ENCODE measurements at places on chromosomes 12 and 14. TPM values are rescaled to one million over a fixed set of nuclear protein-coding genes. Genes with fewer than 3 reads are reported as not detected.

DNA sequence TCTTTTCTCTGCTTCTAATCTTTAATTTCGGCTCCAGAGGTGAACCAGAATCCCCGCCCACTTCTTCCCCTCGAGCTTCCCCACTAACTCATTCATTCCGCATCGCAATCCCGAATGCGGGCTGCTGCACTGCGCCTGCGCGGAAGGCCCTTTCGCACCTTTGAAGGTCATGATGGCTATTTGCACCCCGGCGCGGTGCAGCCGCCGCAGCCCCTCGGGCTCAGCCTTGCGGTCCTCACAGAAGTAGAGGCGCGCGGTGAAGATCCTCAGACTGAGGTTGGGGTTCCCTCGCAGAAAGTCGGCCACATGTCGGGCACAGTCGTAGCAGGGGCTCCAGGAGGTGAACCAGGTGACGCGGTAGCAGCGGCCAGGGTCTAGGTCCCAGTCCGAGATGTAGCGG, 7.6 kb downstream of the AICDA start:
- H3K36me3 ChIP-seq, result no peaks in the 10 kb centered on the region
- no peak overlapping the region for H3K27ac ChIP-seq
- no peaks in the 10 kb centered on the region for H3K27me3 ChIP-seq
- no peak for DNase-seq
- no peaks in the 10 kb centered on the region for H3K4me1 ChIP-seq

DNA sequence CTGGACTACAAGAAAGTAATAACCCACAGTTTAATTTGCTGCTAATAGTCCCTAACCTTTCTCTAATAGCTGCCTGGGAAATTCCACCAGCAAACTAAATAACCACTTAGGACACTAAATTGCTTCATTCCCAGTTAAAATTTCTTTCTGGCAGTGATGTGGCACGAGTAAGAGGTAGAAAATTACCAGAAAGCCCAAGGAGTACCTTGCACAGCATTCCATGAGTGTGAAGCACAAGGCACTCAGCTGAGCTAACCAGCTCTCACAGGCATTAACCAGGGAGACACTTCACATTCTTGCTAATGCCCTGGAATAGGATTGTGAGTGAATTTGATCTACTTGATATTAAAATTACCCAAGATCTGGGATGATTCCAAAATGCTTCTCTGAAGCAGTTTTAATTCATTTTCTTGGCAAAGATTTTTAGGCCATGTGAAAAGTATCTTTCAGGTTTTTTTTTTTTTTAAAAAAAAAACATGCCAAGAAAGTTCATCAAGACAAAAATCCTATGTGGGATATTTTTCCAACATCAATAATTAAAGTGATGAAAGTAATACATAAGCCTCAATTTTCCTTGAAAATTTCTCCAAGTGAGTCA, 29.5 kb downstream of the TSPAN8 start:
- no peak for DNase-seq
- H3K27ac ChIP-seq, result no peak overlapping the region
- no peaks in the 10 kb centered on the region for H3K4me1 ChIP-seq
- H3K27me3 ChIP-seq, result no peaks in the 10 kb centered on the region
- no peak overlapping the region for H3K4me3 ChIP-seq

DNA sequence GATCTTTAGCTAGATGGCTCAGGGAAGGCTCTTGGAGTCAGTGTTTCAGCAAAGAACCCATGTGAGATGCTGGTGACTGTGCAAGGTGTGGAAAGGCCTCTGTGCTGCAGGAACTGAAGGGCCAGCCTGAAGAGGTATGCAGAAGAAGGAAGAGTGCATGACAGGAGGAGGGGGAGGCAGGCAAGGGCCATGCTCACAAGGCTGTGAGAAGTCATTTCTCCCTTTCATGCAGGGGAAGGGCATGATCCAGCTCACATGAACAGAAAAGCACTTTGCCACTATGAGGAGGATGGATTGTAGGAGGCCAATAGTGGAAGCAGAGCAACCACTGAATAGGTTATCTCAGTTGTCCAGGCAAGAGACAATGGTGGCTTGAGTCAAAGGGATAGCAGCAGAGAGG, 83.7 kb downstream of the SSPN start:
- H3K27ac ChIP-seq, result no peak overlapping the region
- DNase-seq, result no peak
- no peaks in the 10 kb centered on the region for H3K27me3 ChIP-seq
- H3K36me3 ChIP-seq, result no peaks in the 10 kb centered on the region
- H3K4me1 ChIP-seq, result peaks cover 17% of the 10 kb centered on the region

Gene MANSC1
- 23.4 TPM for polyA plus RNA-seq

- no peaks in the 10 kb centered on the region for H3K36me3 ChIP-seq
- H3K4me3 ChIP-seq, result no peak overlapping the region
- DNase-seq, result no peak
Measured at GRCh38 chr14:98059106-98059505, 1212.9 kb downstream of the BCL11B start.

DNA sequence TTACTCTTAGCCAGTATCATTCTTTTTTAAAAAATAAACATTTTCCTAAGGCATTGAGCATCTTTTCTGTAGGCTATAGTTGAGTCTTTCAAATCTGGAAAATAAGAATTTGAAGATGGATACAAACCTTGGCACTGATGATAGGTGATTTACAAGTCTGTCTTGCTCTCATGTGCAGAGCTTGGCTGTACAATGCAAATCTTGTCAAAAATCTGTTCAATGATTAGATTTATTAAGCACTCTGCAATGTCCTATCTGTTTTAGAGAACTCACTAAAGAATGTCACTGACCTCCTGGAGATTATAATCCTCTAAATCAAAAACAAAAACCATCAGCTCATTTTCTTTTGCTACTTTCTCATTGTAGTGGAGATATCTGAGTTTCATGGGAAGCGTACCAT, 42.8 kb upstream of the AMIGO2 start:
- H3K27me3 ChIP-seq, result no peaks in the 10 kb centered on the region
- no peaks in the 10 kb centered on the region for H3K36me3 ChIP-seq
- no peaks in the 10 kb centered on the region for H3K4me1 ChIP-seq
- no peak overlapping the region for H3K4me3 ChIP-seq
- no peak overlapping the region for H3K27ac ChIP-seq

All from small intestine (tissue), 16 donors.